HS-27A (cell line): ENCODE measurements at places on chromosomes 2 and 18.

DNA sequence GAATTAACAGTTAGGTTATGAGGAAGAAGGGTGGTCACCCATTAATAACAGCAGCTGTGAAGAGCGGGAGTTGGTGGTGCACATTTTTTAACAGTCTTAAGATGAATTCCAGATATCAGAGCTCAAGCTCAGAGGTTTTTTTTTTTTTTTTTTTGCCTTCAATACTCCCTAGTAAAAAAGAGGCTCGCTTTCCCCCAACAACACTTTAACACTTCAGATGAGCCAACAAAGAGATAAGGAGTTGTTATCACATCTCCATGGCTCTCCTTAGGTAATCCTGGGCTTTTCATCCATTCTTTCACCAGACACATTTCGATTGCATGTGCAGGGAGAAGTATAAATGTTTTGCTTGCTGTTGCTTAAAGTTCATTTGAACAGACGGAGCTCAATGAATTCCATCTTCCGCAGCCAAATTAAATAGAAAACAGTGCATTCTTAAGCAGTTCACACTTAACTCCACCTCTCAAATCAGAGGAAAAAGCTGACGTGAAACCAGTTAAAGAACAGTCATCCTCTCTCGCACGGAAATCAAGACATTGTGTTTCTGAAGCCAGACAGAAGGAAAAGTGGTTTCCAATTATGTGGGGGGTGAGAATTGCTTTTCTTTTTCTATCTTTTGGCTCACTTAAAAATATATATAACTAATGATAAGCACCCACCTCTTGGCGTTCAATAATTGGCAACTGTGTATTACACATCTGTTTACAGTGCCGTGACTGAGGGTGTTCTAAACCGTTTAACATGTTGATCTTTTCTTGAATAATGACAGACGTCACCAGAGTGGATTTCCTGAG lies 118.2 kb downstream of the ZNF521 start:
- DNase-seq = no peak

DNA sequence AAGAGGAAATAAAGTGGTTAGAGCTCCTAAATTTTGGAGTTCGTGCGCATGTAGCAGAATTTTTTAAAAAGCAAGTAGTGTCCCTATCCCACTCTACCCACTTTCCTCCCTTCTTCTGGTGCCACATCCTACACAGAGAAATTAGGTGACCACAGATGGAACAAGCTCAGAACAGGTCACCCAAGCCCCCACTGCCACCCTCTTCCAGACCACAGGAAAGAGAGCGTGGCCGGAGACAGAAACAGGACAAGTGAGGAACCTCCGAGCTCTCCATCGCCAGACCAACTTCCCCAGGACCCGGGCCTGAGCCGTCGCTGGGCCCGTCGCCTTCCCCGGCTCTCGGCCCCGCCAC lies 433 bp downstream of the NPC1 start:
- DNase-seq = no peak

DNA sequence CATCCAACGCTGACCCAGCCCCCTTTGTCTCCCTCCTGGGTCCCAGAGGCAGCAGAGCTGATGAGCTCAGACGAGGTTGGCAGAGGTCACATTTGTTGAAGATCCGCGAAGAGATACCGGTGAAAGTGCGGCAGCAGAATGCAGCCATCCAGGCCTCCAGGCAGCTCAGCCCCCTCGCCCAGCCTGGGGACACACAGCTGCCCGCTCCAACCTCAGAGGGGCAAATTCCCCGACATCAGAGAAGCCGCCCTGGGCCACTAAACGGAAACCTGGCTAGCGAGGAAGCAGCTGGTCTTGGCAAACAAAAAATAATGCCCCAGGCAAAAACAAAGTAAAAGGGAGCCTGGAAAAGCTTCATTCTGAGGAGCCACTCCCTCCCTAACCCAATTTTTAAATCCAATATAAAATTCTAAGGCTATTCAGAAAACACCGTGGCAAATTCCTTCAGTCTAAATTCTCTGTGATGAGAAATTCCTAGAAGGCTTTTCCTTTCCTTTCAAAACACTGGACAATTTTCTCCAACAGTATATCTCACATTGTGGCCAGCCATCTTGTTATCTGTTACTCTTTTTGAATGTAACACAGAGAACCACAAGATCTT lies 262.4 kb downstream of the SS18 start:
- no peak for DNase-seq

GRCh38 chr18:62336618-62337017 lies 11.5 kb downstream of the TNFRSF11A start:
- no peak for DNase-seq

GRCh38 chr18:51617167-51617566 lies 419.7 kb upstream of the MEX3C start:
- DNase-seq = no peak

GRCh38 chr2:218927422-218927821 lies 32.0 kb upstream of the CDK5R2 start:
- no peak for DNase-seq

DNA sequence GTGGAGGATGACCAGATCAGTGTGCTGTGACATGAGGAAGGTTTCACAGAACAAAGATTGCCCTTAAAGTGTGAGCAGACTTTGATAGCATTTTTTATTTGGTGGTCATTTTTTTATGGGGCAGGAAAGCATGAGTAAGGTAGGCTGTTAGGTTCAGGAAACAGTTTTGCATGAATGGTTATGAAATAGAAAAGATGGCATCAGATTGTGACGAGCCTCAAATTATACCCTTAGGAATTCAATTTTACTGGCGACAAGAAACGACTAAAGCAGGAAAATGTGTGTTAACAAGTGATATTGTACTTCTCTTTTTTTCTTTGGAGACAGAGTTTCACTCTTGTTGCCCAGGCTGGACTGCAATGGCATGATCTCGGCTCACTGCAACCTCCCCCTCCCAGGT lies 44.7 kb downstream of the PIK3C3 start:
- no peak for DNase-seq

DNA sequence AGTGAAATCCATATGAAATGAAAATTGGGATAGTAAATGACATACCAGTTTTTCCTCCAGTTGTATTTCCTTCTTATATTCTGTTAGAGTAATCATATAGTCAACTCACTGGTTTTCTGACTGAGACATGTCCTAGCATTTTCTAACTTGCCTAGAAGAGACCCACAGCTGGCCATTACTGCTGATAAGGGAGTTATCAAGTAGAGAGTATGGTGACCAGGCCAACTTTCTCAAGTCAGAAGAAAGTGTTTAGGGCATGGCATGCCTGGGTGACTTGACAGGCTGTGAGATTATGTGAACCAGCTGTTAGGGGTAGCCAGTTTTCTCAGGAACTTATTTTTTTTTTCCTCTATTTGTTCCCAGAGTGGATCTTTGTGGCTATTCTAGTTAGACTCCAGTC lies 81.2 kb downstream of the GPD2 start:
- DNase-seq = no peak

DNA sequence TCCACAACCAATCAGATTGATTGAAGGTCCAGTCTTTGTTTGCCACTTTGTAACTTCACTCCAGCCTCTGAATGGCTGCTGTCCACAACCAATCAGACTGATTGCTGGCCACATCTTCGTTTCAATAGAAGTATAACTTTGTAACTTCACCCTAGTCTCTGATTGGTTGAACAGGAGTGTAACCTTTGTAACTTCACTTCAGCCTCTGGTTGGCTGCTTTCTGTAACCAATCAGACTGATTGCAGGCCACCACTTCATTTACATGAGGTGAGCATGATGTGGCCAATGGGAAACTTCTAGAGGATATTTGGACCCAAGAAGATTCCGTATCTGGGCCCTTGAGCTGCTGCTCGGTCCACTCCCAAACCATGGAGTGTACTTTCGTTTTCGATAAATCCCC lies 16.9 kb upstream of the ALPP start:
- DNase-seq = no peak

- no peak for DNase-seq
Measured at GRCh38 chr2:16077601-16078000, 137.3 kb downstream of the MYCN start.

DNA sequence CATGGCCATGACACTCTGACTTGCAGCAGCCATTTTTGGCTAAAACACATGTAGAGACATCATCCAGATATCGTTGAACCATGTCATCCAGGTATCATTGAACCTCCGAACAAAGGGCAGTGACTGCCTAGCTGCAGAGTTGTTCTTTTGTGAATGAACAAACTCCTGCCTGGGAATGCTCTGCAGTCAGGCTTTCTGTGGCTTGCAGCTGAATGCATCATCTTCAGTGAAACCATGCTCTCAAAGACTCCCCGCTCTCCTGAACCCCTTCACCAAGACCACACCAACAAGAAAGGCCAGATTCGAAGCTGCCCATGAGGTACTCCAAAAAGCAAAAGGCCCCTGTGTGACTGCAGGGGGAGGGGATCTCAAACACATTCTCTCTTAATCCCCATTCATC lies 118.8 kb downstream of the ACTR3 start:
- no peak for DNase-seq
